ENCODE measurements at places on chromosomes 7 and 10.
A peak's percentile ranks its signal among the peaks of the same experiment; 100 is the strongest.

GRCh38 chr10:8088504-8088903 lies 34.0 kb downstream of the GATA3 start:
- DNase-seq = no peak

DNA sequence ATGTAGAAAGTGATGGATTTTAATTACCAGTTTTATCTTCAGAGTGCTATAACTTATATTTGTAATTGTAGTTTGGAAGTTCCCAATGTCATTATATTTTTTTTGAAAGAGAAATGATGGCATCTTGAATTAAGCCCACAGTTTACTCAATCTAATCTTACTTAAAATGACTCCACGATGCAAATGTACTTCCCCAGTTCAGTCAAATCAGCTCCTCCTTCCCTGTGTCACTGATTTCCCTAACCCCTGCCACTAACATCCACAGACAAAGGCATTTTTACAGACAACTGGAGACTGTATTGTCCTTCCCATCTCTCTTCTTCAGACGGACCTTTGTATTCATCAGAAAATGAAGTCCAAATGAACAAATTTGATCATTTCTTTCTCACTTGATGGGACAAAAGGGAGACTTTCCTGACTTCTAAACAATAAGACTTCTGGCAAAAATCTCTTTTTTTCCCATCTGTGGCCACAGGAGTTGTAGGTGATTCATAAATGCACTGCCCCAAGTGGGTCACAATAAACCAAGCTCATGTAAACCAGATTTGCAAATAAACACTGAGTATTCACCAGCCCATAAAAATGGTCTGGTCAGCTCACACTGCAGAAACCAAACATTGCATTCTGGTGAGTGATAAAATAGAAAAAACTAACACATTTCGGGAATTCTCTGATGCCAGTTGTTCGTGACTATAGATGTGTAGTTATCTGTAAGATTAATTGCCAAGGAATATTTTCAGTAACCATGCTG lies 162.9 kb downstream of the FANK1 start:
- DNase-seq = no peak

DNA sequence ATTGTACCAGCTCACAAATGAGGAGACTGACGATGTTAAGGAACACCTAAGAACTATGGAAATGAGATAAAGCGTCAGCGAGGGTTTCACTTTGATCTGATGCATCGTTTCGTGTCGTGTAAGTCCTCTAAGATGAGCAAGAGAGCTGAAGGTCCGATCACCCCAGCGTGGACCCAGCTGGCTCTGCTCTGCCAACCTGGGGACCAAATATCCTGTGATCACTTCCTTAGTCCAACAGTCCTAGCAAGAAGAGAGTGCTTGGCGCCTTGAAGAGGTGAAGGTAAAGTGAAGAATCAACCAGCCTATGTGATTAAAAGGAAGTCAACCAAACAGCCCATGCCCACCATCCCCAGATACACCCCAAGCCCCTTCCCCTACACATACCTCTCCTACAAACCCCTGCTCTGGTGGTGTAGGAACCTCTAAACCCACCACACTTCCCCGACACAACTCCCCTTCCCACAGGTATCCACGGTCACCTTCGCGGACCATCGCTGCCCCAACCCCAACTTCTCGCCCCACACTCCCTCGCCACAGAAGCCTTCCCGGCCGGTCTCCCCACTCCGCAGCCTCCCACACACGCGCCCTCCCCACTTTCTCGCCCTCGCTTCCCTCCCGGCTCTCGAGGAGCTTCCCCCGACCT lies 722 bp downstream of the UPF2 start:
- DNase-seq = peak; percentile 23

DNA sequence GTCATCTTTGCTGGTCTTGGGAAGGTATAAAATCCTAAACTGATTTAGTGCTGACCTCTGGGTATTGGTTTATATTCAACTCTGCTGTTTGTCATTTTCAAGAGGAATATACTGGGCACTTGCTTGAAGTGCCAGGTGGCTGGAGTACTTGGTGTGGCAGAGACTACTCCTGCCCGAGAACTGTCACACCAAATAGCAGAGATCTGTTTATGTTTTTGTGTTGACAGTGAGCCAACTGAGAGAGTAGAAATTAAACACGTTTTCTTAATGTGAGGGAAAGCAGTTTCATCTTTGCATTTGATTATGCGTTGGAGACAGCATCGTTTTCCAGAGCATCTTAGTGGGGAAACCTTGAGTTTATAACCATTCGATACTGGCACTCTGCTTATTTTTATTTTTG lies 174.4 kb downstream of the CDCA7L start:
- DNase-seq = no peak

GRCh38 chr10:112649006-112649821 lies 202.2 kb downstream of the VTI1A start:
- no peak for DNase-seq

- DNase-seq = peak; percentile 7
Observed at GRCh38 chr7:36161996-36162395, 8.9 kb downstream of the EEPD1 start.

- DNase-seq = no peak
Observed at GRCh38 chr7:82549616-82550285, 106.2 kb upstream of the CACNA2D1 start.

- DNase-seq = no peak
Observed at GRCh38 chr7:103149808-103150180, 895 bp upstream of the NAPEPLD start.

DNA sequence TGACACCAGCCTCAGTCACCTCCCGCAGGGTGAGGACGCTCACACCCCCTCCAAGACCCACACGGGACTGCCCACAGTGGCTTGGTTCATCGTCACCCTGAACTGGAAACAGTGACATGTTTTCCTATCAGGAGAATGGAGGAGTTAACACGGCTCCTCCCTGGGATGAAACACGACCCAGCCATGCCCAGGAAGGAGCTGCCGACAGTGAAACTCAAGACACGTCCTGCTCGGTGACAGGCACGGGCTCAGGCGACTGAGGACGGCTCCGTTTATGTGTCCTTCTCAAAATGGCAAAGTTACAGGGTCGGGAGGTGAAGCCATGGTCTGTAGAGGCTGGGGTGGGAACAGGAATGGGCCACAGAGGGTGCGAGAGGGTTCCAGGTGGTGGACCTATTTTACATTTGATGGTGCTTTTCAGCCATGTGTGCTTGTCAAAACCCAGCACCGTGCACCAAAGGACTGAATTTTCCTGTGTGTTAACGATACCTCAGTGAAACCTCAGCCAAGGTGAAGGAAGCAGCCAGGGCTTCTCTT lies 272.4 kb downstream of the ADARB2 start:
- no peak for DNase-seq

DNA sequence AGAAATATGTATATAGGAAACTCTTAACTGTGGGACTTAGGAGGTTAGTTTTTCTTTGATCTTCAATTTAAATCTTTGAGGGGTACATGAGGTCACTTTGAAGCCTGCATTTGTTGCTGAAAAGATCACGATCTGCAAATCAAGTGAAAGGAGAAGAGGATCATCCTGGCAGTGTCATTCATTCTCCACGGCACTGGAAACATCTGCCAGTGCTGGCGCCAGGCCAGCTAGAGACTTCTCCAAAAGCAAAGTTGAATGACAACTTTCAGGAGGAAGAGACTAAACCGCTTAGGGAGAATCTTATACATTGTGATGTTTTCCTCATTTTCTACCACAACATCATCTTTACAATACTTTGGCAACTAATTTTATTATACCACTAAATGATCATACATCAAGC lies 42.5 kb downstream of the MRC1 start:
- peak; percentile 68 for DNase-seq

- no peak for DNase-seq
Observed at GRCh38 chr7:21671859-21672258, 129.0 kb downstream of the DNAH11 start.

DNA sequence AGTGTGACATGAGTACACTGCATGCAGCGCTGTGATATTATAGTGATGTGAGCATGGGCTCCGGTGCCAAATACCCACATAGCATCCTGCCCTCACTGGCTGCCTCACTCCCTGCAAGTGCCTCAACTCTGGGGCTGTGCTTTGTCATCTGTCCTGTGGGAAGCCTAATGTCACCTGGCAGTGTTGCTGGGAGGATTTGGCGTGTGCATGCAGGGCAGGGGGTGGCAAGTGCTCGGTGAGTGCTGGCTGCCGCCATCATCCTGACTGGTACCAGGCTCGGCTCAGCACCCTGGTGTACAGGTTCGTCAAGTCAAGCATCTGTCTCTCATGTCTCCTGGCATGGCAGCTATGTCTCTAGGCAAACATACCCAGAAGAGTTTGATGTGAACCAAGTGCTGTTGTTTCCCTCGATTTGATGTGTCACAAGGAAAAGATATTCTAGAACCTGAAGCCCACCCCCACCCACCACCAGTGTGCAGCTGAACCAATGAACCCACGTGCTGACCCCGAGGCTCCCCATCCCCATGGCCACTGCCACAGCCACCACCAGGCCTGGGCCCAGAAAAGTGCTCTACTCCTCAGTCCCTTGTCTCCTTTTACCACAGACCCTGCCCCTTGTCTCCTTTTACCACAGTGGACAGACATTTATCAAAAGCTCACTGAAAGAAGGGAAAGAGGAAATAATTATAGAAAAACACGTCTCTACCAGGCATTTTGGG lies 135.8 kb downstream of the MAPK8 start:
- DNase-seq = no peak

- DNase-seq = peak; percentile 30
Observed at GRCh38 chr10:74035303-74035702, 37.4 kb downstream of the VCL start.

GRCh38 chr7:20449176-20449575 lies 118.5 kb downstream of the ITGB8 start:
- DNase-seq = no peak

- no peak for DNase-seq
Observed at GRCh38 chr10:127447197-127447596, 101.9 kb upstream of the NPS start.

DNA sequence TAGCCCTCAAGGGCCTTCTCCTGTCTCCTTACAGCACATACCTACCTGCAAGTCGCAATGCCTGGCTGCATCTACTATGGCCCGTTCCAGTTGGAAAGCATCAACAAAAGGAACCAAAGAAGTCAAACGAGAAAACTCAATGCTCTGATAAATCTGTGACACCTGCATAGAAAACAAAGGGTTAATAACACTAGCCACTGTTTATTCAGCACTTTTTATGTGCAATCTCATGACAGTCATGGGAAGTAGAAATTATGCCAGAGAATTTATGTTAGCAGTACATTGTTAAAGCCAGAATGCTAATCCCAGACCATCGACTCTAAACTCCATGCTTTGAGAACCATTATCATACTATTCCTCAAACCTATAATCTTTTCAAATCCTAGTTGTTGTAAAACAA lies 21.1 kb downstream of the EIF3A start:
- no peak for DNase-seq

DNA sequence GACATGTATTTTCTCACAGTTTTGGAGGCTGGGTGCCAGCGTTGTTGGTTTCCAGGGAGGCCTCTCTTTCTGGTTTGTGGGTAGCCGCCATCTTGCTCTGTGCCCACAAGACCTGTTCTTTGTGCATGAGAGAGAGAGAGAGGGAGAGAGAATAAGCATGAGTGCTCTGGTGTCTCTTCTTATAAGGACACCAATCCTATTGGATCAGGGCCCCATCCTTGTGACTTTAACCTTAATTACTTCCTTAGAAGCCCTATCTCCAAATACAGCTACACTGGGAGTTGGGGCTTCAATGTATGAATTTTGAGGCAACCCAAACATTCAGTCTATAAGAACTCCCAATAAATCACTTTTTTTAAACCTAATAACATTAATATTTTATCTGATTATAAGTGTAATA lies 114.6 kb downstream of the PARP12 start:
- no peak for DNase-seq

- peak; percentile 39 for DNase-seq
Observed at GRCh38 chr7:156827587-156828203, 65.3 kb downstream of the LMBR1 start.

DNA sequence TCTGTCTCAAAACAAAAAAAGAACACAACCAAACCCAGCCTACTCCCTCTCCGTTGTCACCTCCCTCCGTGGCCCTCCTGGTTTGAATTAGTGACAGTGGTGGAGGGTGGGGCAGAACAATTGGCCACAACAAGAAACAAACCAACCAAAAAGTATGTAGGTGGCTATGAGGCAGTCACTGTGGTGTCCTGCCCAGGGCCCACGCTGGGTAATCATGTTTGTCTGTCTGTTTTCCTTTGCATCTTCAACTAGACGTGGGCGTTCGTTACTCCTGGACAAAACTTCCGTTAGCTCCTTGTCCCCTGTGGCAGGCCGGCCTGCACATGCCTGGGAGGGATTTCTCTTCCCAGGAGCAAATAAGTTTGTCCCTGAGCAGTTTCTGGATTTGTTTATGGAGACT lies 78.4 kb downstream of the XRCC2 start:
- DNase-seq = no peak

- no peak for DNase-seq
Observed at GRCh38 chr10:131938681-131939080, 37.9 kb downstream of the PPP2R2D start.

- DNase-seq = no peak
Observed at GRCh38 chr10:124470544-124471434, 9.2 kb downstream of the LHPP start.

- no peak for DNase-seq
Observed at GRCh38 chr7:107079212-107079940, 34.9 kb downstream of the PRKAR2B start.

- no peak for DNase-seq
Observed at GRCh38 chr10:57017356-57018037, 656.4 kb upstream of the ZWINT start.

GRCh38 chr10:102384053-102384452 lies 11.5 kb upstream of the NFKB2 start:
- DNase-seq = no peak

- DNase-seq = no peak
Observed at GRCh38 chr7:157753713-157754415, 417.1 kb downstream of the DNAJB6 start.

DNA sequence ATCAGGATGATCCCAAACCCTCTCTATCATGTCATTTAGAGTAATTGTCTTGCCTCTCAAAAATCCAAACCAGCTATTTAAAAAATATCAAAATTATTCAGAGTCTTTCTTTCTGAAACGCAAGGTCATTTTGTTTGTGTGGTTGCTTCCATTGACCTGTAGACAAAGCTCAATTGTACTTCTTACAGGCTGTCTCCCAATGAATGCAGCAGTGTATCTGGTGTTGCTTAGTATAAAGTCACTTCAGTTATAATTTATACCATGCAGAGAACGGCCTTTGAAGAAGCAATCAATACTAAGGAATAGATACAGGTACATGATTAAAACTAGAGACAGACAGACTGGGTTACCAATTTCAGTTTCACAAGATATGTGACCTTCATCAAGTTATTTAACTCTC lies 80.9 kb downstream of the DOCK4 start:
- DNase-seq = no peak

DNA sequence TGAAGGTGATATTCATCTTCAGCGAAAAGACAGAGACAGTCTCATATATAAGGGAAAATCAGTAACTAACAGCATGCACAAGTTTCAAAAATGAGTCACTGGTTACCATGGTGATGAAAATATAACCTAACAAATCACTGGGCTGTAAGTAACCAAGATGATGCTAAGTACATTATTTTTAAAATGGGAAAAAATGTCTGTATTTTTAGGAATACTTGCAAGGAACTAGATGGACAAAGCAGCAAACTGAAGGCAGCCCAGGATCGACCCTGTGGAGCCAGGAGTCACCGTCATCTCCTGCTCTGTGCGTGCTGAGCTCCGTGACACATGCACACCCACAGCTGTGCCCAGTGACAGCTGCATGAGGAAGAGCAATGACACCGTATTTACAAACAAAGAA lies 137.3 kb downstream of the ELMO1 start:
- no peak for DNase-seq
